ENCODE measurements at places on chromosomes 2 and 18.

- H3K27ac ChIP-seq: no peak overlapping the region
- DNase-seq: no peak
- no peaks in the 10 kb centered on the region for H3K36me3 ChIP-seq
- H3K4me3 ChIP-seq: no peak overlapping the region
Observed at GRCh38 chr2:99112617-99113016, 28.9 kb upstream of the C2orf15 start.

- DNase-seq: no peak
- no peak overlapping the region for H3K4me3 ChIP-seq
- H3K4me1 ChIP-seq: peaks cover 18% of the 10 kb centered on the region
- H3K27me3 ChIP-seq: no peaks in the 10 kb centered on the region
Observed at GRCh38 chr2:32626639-32627221, 1.1 kb upstream of the TTC27 start.

DNA sequence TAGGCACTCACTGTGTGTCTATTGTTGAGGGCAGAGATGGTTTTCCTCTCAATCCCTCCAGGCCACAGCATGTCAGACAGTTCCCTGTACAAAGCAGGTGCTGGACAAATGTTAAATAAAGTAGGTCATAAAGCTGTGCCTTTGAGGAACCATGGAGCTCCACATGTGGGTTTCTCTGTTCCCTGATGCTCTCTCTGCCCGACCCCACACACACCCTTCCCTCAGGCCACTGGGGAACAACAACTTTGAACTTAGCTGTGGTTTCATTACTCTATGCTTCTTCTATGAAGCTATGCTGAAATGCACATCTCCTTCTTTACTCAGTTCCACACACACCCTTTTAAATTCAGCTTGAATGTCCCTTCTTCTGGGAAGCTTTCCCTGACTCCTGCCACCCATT lies 415.3 kb downstream of the HRH4 start:
- H3K27me3 ChIP-seq: no peaks in the 10 kb centered on the region
- H3K27ac ChIP-seq: no peak overlapping the region
- no peak overlapping the region for H3K4me3 ChIP-seq

DNA sequence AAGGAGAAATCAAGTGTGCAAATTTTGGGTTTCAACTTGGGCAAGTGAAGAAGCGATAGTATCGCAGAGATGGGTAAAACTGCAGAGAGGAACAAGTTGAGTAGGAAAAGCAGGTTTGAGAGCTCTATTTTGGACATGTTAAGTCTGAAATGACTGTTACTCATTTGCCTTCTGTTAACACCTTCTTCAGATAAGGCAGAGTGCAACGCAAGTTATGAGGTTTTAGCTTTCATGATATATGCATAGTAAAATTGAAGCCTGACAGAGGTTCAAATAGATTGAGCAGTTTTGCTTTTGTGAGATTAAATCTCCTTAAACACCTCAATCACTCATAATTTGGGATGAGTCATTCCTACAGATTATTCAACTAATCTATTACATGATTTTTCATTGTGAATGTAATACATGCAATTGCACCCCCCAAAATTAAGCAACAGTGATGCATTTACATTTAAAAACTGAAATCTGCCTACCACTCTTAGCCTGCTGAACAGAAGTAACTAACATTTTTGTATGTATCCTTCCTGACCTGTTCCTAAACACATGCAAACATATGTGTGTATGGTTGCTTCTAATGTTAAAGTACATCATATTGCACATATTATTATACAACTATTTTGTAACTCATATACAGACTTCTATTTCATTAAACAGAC lies 575.4 kb downstream of the ARHGAP15 start:
- no peak overlapping the region for H3K4me3 ChIP-seq
- peaks cover 50% of the 10 kb centered on the region for H3K36me3 ChIP-seq

DNA sequence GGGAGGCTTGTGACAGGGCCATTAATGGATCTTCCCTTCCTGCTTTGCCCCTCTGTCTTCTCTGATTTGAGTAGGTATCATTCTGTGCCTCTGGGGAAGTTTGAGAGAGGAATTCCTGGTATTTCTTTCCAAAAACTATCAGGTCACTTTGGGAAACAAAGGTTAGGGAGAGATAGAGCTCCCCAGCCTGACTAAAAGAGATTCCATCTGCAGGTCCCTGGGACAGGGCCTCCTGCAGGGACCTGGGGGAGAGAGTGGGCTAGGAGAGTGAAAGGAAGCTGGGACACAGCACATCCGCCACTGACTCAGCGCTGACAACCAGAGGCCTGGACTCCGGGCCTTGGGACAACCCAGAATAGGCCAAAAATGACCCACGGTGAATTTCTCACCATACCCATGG lies 6.4 kb downstream of the GALNT14 start:
- peaks cover 3% of the 10 kb centered on the region for H3K27me3 ChIP-seq
- H3K4me1 ChIP-seq: peaks cover 3% of the 10 kb centered on the region
- no peak overlapping the region for H3K27ac ChIP-seq
- no peak overlapping the region for H3K4me3 ChIP-seq
- H3K36me3 ChIP-seq: no peaks in the 10 kb centered on the region
- no peak for DNase-seq

- H3K27me3 ChIP-seq: no peaks in the 10 kb centered on the region
- DNase-seq: peak; percentile 67
- H3K4me1 ChIP-seq: peaks cover 74% of the 10 kb centered on the region
- H3K36me3 ChIP-seq: no peaks in the 10 kb centered on the region
- H3K27ac ChIP-seq: no peak overlapping the region
Observed at GRCh38 chr18:49055754-49056172, 105.0 kb upstream of the SMAD7 start.

DNA sequence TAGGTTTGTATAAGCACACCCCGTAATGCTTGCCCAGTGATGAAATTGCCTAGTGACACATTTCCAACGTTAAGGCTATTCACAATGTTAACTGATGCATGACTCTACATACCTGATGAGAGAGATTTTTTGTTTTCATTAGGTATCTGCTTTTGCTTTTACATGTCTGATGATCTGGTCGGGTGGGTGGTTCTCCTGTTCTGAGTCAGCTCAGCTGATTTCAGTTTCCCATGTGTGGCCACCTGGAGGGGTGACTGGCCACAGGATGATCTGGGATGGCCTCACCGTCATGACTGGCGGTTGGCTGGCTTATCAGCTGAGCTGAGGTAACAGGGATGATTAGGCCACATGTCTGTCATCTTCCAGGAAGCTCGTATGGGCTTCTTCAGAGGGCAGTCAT lies 33.8 kb upstream of the ACYP2 start:
- H3K27ac ChIP-seq: no peak overlapping the region
- H3K4me3 ChIP-seq: no peak overlapping the region
- no peaks in the 10 kb centered on the region for H3K36me3 ChIP-seq
- H3K4me1 ChIP-seq: no peaks in the 10 kb centered on the region

- H3K4me1 ChIP-seq: no peaks in the 10 kb centered on the region
- H3K27me3 ChIP-seq: no peaks in the 10 kb centered on the region
- no peak overlapping the region for H3K4me3 ChIP-seq
- H3K27ac ChIP-seq: no peak overlapping the region
- DNase-seq: no peak
- no peaks in the 10 kb centered on the region for H3K36me3 ChIP-seq
Observed at GRCh38 chr2:171675810-171676345, 11.4 kb upstream of the DYNC1I2 start.

GRCh38 chr2:152097290-152097800 lies 1.5 kb downstream of the CACNB4 start:
- DNase-seq: no peak
- peaks cover 24% of the 10 kb centered on the region for H3K27me3 ChIP-seq
- no peaks in the 10 kb centered on the region for H3K36me3 ChIP-seq
- peaks cover 17% of the 10 kb centered on the region for H3K4me1 ChIP-seq

DNA sequence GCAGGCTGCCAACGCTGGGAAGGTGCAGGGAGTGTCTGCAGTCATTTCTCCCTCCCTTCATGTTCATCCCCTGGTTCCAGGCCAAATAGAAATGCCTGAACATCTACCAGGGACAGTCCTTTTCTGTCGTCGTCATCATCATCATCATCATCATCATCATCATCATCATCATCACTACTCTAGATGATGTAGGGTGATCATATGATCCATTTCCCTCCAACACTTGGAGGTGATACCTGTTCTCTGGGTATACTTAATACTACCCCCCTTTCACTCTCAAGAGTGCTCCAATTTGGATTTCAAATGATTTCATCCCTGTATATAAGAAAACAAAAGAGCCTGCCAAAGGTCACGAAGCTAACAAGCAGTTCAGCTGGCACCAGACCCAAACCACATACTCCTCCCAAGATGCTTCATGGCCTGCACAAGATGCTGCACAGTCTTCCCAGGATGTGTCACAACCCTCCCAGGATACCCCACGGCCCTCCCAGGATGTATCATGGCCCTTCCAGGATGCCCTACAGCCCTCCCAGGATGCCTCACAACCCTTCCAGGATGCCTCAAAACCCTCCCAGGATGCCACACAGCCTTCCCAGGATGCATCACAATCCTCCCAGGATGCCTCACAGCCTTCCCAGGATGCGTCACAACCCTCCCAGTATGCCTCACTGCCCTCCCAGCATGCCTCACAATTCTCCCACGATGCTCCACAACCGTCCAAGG lies 257.9 kb downstream of the DYSF start:
- H3K36me3 ChIP-seq: no peaks in the 10 kb centered on the region
- H3K4me1 ChIP-seq: no peaks in the 10 kb centered on the region
- H3K4me3 ChIP-seq: no peak overlapping the region
- DNase-seq: no peak

- H3K4me1 ChIP-seq: peaks cover 35% of the 10 kb centered on the region
- no peaks in the 10 kb centered on the region for H3K27me3 ChIP-seq
- no peaks in the 10 kb centered on the region for H3K36me3 ChIP-seq
- no peak for DNase-seq
- no peak overlapping the region for H3K4me3 ChIP-seq
Observed at GRCh38 chr2:241638940-241639339, 1.4 kb downstream of the ATG4B start.

GRCh38 chr2:37472959-37473358 lies 128.5 kb downstream of the QPCT start:
- H3K27ac ChIP-seq: no peak overlapping the region
- no peaks in the 10 kb centered on the region for H3K4me1 ChIP-seq
- no peak for DNase-seq
